ENCODE measurements at places on chromosomes 11 and 22. TPM values are rescaled to one million over a fixed set of nuclear protein-coding genes. Genes with fewer than 3 reads are reported as not detected.

The FOXRED1 gene
- total RNA-seq = 32.9 TPM

The FAM181B gene
- total RNA-seq = not detected

The TSGA10IP gene
- total RNA-seq = not detected

The TRIM6 gene
- total RNA-seq = not detected

The HEPN1 gene
- total RNA-seq = not detected

The DDX25 gene
- total RNA-seq = 0.16 TPM

The USP28 gene
- 23.6 TPM for total RNA-seq

The ENTHD1 gene
- total RNA-seq = 0.23 TPM

The OR5P2 gene
- not detected for total RNA-seq

All from T-cell (primary cell).